Calu3 (cell line): ENCODE measurements at places on chromosomes 4 and X. TPM values are rescaled to one million over a fixed set of nuclear protein-coding genes. Genes with fewer than 3 reads are reported as not detected.

Gene BRS3
- not detected in 2 replicates for total RNA-seq

Gene OTUD6A
- not detected in 2 replicates for total RNA-seq

Gene ERCC6L
- 11.0 and 11.3 TPM in 2 replicates for total RNA-seq

Gene ETDB
- not detected in 2 replicates for total RNA-seq

Gene EDNRA
- 0.29 and 0.71 TPM in 2 replicates for total RNA-seq

Gene GIMD1
- not detected in 2 replicates for total RNA-seq

Gene TRO
- total RNA-seq, result not detected in 2 replicates

Gene LNX1
- 4.2 and 4.3 TPM in 2 replicates for total RNA-seq

Gene NLGN3
- 2.1 and 2.3 TPM in 2 replicates for total RNA-seq

Gene RAB41
- total RNA-seq, result not detected in 2 replicates

Gene F11
- total RNA-seq, result 0.38 and 0.86 TPM in 2 replicates

Gene HMGN5
- 13.0 and 14.4 TPM in 2 replicates for total RNA-seq

Gene SOWAHB
- 3.7 TPM in 2 replicates for total RNA-seq

Gene TRIML2
- total RNA-seq, result not detected in 2 replicates
